Stimulated activated CD8-positive, alpha-beta memory T cell treated with anti-CD3 and anti-CD28 coated beads, Interleukin-7, amount 100 ng/mL, for 4 hours (primary cell): ENCODE measurements at places on chromosomes 13 and 19.

- DNase-seq, result no peak
These were observed 291.6 kb downstream of the KLF12 start for GRCh38 chr13:73842626-73843025.

DNA sequence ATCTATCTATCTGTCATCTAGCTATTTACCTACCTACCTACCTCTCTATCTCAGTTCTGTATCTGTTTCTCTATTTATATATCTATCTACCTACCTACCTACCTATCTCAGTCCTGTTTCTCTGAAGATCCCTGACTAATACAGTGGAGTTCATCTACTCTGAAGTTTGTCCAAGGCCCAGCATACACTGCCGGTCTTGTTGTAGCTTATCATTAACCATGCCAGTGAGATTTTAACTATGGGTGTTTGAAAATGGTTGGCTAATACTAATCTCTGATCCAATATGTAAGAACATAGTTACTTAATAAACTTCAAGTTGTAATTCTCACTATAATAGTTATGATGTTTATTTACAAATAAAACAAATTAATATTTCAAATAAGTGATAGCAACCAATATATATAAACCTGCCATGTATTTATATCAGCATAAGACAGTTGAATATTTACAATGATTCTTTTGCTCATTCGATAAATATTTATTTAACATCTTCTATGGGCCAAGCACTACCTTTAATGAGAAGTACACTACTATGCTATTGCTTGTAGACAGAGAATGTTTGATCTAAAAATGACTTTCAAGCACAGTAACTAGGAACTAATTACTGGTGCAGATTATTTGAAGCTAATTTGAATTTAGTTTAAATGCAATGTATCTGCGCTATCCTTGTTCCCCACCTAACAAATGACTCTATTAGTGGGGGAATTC lies 242.1 kb downstream of the KLF5 start:
- no peak for DNase-seq

DNA sequence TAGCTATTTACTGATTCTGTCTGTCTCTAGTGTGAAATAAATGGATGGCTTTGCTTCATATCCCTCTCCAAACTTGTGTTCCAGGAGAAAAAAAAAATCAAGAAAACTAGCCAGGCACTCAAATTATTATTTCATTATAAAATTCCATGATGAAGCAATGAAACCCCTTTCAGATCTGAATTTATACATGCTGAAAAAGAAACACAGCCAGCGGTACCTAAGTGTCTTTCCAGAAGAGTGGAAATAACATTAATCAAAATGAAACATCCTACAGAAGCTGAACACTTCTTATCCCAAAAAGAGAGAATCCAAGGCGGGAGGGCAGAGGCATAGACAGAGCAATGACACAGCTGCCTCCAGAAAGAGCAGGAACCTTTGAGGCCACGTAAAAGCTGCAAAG lies 15.9 kb downstream of the ENOX1 start:
- no peak for DNase-seq

GRCh38 chr13:106503272-106503671 lies 32.2 kb downstream of the EFNB2 start:
- no peak for DNase-seq

DNA sequence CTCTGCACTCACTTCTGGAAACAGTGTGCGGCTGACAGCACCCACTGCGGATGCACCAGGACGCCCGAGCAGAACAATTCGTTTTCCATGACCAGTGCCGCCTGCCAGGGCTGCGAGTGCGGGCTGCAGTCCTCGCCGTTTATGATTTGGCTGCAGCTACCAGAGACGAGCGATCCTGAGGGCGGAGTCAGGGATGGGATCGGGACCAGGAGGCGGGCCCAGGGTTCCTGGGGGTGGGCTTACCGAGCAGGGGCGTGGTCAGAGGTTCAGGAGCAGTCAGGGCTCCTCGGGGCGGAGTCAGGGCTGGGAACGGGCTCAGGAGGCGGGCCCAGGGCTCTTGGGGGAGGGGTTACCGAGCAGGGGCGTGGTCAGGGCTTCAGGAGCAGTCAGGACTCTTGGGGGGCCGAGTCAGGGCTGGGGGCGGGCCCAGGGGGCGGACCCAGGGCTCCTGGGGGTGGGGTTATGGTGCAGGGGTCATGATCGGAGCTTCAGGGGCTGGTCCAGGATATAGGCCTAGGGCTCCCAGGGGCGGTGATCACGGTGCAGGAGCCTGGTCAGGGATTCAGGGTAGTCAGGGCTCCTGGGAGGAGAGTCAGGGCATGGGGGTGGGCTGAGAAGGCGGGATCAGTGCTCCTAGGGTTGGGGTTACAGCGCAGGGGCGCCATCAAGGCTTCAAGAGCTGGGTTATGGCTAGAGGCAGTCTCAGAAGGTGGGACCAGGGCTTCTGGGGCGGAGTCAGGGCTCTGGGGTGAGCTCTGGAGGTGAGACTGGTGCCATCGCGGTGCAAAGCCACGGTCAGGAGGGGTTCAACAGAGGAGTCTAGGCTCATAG lies 1.7 kb downstream of the KLK4 start:
- no peak for DNase-seq

DNA sequence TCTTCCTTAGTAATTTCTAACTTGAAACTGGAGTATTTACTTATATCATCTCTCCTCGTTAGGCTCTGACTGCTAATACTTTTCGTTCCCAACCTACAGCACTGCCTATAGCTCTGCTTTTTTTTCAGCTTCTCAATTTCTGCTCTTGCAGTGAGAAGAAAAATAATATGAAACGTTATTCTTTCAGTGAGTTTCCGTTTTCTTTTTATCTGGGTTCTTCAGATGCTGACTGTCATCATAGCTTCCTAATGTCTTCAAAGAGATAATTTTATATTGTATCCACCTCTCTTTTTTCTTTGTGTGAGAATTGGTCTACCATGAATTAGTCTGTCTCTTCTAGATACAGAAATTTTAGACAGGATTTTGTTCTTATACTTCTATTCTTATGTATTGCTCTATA lies 454.9 kb downstream of the LMO7 start:
- DNase-seq, result no peak

- no peak for DNase-seq
These were observed 91.0 kb downstream of the COL4A1 start for GRCh38 chr13:110216006-110216397.

- no peak for DNase-seq
These were observed 65.7 kb downstream of the KLF12 start for GRCh38 chr13:74068471-74068870.

GRCh38 chr13:38135592-38135991 lies 214.1 kb upstream of the UFM1 start:
- no peak for DNase-seq
